Heart right ventricle (tissue), 16 donors: ENCODE measurements at places on chromosomes 2 and 18.
A peak's percentile ranks its signal among the peaks of the same experiment; 100 is the strongest.

DNA sequence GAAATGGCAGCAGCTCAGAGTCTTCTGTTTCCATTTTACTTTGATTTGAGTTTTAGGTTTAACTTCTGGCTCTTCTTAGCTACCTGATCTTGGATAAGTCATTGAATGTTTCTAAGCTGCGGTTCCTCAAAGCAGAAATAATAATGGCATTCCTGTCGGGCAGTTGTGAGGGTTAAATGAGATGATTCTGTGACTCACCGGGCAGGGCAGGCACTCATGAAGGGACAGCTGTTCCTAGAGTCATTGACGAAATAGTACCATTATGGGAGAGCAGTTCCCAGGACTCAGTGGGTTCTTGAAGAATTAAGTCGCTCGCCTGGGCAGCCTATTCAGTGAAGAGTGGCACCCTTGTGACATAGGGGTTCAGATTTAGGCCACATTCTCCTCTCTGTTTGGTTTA is 10.3 kb downstream of the TRIB2 start:
- H3K4me3 ChIP-seq, result no peak overlapping the region
- no peak for DNase-seq
- H3K27ac ChIP-seq, result no peak overlapping the region
- peaks cover 52% of the 10 kb centered on the region for H3K36me3 ChIP-seq

- H3K27ac ChIP-seq, result no peak overlapping the region
- H3K36me3 ChIP-seq, result no peaks in the 10 kb centered on the region
- no peak for DNase-seq
- H3K4me3 ChIP-seq, result no peak overlapping the region
- no peaks in the 10 kb centered on the region for H3K4me1 ChIP-seq
Measured at GRCh38 chr2:49004036-49004626, 150.2 kb downstream of the FSHR start.

GRCh38 chr2:217513258-217513657 is 489.5 kb downstream of the TNS1 start:
- no peak overlapping the region for H3K27ac ChIP-seq
- no peaks in the 10 kb centered on the region for H3K4me1 ChIP-seq
- H3K36me3 ChIP-seq, result no peaks in the 10 kb centered on the region
- H3K4me3 ChIP-seq, result no peak overlapping the region
- no peaks in the 10 kb centered on the region for H3K27me3 ChIP-seq

DNA sequence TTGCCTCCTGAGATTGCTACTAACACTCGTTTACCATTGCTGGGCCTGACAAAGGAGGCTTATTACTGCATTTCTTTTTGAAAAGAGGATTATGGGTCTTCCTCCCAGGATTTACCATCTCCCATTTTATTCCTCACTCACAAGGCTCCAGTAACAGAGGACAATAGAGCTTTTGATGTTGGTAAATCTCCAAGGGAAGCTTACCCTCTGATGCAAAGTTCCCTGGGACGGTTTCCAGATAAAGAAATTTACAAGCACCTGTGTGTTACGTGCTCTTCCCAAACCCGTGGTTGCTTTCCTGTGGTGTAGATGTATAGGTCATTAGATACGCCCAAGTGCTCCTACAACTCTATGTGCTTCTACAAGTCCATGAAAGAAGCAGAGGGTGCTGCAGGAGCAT is 17.1 kb downstream of the VSNL1 start:
- no peaks in the 10 kb centered on the region for H3K27me3 ChIP-seq
- no peak overlapping the region for H3K27ac ChIP-seq
- H3K36me3 ChIP-seq, result no peaks in the 10 kb centered on the region
- no peak for DNase-seq
- H3K4me3 ChIP-seq, result no peak overlapping the region

- no peak for DNase-seq
- H3K27ac ChIP-seq, result no peak overlapping the region
- H3K36me3 ChIP-seq, result no peaks in the 10 kb centered on the region
- H3K4me3 ChIP-seq, result no peak overlapping the region
- H3K4me1 ChIP-seq, result peaks cover 28% of the 10 kb centered on the region
Measured at GRCh38 chr2:72744049-72744448, 81.8 kb downstream of the EXOC6B start.

GRCh38 chr2:188623995-188624643 is 332.4 kb downstream of the GULP1 start:
- no peak for DNase-seq
- no peaks in the 10 kb centered on the region for H3K36me3 ChIP-seq
- no peaks in the 10 kb centered on the region for H3K4me1 ChIP-seq
- H3K27ac ChIP-seq, result no peak overlapping the region

GRCh38 chr18:58862851-58863538 is 1.7 kb upstream of the ZNF532 start:
- no peaks in the 10 kb centered on the region for H3K27me3 ChIP-seq
- peaks cover 64% of the 10 kb centered on the region for H3K4me1 ChIP-seq
- peak overlapping the region; percentile 93 for H3K27ac ChIP-seq
- DNase-seq, result peak; percentile 42
- H3K4me3 ChIP-seq, result peak overlapping the region; percentile 48
- peaks cover 15% of the 10 kb centered on the region for H3K36me3 ChIP-seq

DNA sequence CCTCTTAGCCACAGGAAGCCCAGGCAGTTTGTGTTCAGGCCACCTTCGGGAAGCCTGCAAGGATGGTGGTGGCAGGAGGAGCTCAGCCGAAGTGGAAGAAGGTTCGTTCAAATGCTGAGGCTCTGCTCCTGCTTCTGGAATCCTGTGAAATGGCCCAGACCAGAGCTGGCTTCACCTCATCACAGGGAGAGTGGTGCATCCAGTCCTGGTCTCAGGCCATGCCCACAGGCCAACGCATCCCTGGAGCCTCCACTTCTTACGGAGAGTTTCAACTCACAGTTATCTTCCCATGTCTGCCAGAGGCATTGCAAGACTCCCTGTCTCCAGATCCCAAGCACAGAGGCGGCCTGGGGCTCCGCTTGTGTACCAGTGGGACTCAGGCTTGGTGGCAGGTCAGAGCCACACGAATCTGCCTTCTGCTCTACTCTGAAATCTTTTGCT is 82.3 kb downstream of the NDUFA10 start:
- H3K27ac ChIP-seq, result no peak overlapping the region
- no peak for DNase-seq
- H3K27me3 ChIP-seq, result no peaks in the 10 kb centered on the region
- no peaks in the 10 kb centered on the region for H3K4me1 ChIP-seq
- H3K4me3 ChIP-seq, result no peak overlapping the region
- H3K36me3 ChIP-seq, result no peaks in the 10 kb centered on the region

GRCh38 chr2:127605691-127606263 is 40.2 kb upstream of the GPR17 start:
- H3K36me3 ChIP-seq, result no peaks in the 10 kb centered on the region
- DNase-seq, result no peak
- H3K27ac ChIP-seq, result no peak overlapping the region
- H3K27me3 ChIP-seq, result no peaks in the 10 kb centered on the region
- H3K4me1 ChIP-seq, result no peaks in the 10 kb centered on the region

DNA sequence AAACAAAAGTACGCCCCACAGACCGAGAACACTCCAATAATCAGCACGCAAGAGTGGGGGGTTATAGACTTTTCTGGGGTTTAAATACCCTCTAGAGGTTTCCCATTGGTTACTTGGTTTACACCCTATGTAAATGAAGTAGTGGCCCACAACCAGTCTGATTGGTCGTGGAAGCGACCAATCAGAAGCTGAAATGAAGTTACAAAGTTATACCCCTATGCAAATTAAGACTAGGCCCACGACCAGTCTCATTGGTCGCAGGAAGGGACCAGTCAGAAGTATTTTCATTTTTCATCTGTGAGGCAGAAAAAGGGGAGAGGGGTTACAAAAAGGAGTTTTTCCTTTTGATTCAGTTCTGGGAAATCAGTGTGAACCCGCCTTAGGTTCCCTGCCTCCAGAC is 55.3 kb upstream of the YWHAQ start:
- H3K4me1 ChIP-seq, result no peaks in the 10 kb centered on the region
- H3K4me3 ChIP-seq, result no peak overlapping the region
- no peaks in the 10 kb centered on the region for H3K27me3 ChIP-seq
- DNase-seq, result no peak
- H3K27ac ChIP-seq, result no peak overlapping the region

- H3K36me3 ChIP-seq, result no peaks in the 10 kb centered on the region
- H3K27me3 ChIP-seq, result no peaks in the 10 kb centered on the region
Measured at GRCh38 chr2:114127372-114127771, 237.5 kb downstream of the ACTR3 start.

DNA sequence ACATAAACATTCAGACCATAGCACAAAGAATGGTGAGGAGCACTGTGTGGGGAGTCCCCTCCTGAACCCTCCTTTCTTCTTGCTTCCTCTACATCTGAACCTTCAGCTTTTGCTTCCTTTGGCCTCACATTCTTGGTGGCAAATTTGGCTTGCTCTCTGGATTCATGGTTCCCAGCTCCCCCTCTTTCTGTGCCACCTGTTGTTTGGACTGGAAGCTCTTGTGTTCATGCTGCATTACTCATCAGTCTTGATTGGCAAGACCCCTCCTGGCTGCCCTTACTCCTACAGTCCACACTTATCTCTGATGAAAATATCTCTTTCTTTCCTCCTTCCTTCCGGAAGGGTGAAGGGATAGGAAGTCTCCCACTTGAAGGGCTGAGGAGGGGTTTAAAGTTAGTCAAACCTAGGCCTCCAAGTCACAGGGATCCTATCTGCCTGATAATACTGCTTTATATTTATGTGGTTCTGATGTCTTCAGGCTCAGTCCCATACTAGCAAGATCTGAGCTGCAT is 70.0 kb downstream of the MYO3B start:
- DNase-seq, result no peak
- no peaks in the 10 kb centered on the region for H3K4me1 ChIP-seq
- no peak overlapping the region for H3K27ac ChIP-seq
- H3K4me3 ChIP-seq, result no peak overlapping the region
- peaks cover 5% of the 10 kb centered on the region for H3K27me3 ChIP-seq

DNA sequence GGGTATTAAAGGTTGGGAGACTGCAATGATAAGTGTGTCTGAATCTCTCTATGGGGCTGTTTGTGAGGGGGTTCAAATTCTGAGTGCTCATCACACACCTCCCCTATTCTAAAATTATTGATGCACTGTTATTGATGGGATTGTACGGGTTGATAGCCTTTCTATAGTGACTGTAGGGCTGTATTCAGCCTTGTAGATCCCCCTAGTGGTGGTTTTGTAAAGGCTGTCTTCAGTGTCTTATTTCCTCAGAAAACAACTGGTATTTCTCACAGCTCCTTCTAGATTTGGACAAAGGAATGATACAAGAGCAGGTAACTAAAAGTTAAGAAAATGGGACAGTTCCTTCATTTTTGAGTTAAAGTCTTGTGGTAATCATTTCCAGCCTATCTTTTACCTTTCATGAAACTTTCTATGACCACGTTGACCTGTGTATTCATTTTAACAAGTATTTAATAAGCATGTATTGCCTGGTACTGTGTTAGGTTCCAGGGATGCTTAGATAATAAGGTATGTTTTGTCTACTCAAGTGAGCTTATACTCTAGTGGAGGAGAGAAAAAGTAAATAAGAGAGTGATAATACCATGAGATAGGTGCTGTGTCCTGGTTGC is 21.2 kb downstream of the SMAD4 start:
- peaks cover 11% of the 10 kb centered on the region for H3K4me1 ChIP-seq
- H3K27ac ChIP-seq, result no peak overlapping the region
- H3K4me3 ChIP-seq, result no peak overlapping the region
- no peaks in the 10 kb centered on the region for H3K27me3 ChIP-seq

DNA sequence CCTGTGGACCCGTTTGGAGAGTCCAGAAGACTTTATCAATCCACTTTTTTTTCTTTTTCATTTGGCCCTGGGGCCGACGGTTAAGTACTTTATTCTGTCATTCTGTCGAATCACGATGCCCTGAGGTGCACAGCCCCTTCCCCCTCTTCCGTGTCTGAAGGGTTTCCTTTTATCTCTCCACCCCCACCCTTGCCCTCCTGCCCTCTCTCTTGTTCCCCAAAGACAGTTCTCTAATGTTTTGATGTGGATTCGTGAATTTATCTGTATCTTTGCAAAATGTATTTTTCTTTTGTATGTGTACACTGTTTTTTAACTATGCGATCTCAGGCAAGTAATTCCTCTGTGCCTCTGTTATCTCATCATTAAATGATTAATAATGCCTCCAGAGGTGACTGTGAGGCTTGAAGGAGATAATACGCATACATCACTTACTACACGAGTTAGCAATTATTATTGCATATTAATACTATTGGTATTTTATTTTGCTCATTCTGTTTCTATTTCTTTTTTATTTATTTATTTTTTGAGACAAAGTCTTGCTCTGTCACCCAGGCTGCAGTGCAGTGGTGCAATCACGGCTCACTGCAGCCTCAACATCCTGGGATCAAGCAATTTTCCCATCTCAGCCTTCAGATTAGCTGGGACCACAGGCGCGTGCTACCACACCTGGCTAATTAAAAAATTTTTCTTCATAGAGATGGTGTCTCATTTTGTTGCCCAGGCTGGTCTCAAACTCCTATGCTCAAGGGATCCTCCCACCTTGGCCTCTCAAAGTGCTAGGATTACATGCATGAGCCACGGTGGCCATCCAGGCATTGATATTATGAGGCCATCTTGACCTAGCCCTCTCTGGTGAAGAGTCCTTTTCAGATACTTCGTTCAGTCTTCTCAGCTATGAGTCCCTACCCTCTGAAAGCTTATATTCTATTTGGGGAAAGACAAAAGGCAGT is 1.4 kb upstream of the CASP8 start:
- H3K4me3 ChIP-seq, result peak overlapping the region; percentile 67
- H3K4me1 ChIP-seq, result peaks cover 7% of the 10 kb centered on the region
- no peak for DNase-seq
- H3K27me3 ChIP-seq, result no peaks in the 10 kb centered on the region
- H3K36me3 ChIP-seq, result no peaks in the 10 kb centered on the region

DNA sequence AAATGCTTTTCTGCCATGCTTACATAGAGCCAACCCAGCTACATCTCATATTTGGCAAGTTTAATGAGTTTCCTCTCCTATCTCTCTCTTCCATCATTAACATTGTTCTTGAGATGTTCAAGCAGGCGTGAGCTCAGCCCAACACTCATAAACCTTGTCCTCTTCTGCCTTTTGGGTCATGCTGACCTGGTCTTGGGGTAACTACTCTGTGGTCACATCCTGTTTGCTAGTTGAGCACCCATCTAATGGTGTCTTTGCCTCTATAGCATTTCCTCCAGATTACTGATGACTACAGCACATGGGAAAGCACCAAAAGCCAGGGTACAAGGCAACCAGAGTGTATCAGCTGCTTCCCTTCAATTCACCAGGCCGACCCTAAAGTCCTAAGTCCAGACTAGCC is 366.9 kb upstream of the HNRNPA3 start:
- peaks cover 27% of the 10 kb centered on the region for H3K27me3 ChIP-seq
- DNase-seq, result no peak
- no peak overlapping the region for H3K27ac ChIP-seq

GRCh38 chr2:52934323-52934898 is 833.2 kb upstream of the CHAC2 start:
- H3K27me3 ChIP-seq, result no peaks in the 10 kb centered on the region
- H3K27ac ChIP-seq, result no peak overlapping the region
- H3K4me1 ChIP-seq, result no peaks in the 10 kb centered on the region

GRCh38 chr18:4096486-4096885 is 358.6 kb downstream of the DLGAP1 start:
- DNase-seq, result no peak
- H3K4me1 ChIP-seq, result no peaks in the 10 kb centered on the region
- no peaks in the 10 kb centered on the region for H3K27me3 ChIP-seq
